ENCODE measurements at places on chromosomes 3 and 15. TPM values are rescaled to one million over a fixed set of nuclear protein-coding genes. Genes with fewer than 3 reads are reported as not detected.

GRCh38 chr3:44160818-44161217, 80.9 kb upstream of the TOPAZ1 start:
- no peak for DNase-seq

DNA sequence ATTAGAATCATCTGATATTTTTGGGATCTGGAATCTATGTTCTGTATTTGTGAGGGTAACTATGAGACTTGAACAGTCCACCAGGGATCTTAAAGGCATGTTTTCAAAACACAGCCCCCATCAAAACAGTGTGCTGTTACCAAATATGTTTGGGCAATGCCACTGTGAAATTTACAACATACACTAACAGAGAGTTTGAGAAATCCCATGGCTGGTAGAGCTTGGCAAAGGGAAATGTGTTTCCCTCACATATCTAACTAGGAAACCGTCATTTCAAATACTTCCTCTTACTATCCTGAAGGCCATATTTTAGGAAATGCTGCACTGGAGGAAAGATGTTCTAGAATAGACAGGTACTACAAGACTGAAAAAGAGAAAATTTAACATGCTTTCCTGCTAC, 607.4 kb downstream of the FHIT start:
- no peak for DNase-seq

DNA sequence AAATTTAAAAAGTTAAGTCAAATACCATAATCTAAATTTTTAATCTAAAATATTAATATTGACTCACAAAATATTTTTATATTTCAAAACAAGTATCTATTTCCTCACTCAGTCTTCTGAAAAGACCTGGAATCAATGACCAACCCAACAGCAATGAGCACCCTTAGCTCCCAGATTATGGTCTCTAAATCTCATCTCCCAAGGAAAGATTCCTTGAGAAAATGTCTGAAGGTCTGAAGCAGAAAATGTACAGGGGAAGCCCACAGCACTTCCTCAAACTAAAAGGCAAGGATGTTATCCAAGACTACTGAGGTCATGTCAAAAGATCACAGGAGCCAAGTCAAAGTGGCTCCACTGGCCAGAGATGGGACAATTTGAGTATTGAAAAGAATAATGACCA, 51.0 kb upstream of the SLCO2A1 start:
- no peak for DNase-seq

DNA sequence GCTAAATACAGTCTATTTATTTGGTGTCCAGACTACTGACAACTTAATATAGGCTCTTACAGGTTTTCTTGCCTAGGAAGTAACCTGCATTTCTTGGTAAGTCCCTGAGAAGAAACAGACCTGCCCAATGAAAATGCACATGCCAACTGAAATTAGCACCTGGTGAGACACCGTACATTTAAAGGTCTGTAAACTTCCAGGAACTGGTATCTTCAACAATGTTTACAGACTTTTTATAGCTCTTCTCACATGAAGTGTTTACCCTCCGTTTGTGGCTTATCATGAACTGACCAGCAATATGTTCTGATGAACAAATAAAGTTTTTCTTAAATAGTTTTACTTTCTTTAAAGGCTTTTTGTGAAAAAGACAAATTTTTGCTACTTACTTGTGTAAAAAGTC, 93.3 kb downstream of the PCCB start:
- DNase-seq, result no peak

DNA sequence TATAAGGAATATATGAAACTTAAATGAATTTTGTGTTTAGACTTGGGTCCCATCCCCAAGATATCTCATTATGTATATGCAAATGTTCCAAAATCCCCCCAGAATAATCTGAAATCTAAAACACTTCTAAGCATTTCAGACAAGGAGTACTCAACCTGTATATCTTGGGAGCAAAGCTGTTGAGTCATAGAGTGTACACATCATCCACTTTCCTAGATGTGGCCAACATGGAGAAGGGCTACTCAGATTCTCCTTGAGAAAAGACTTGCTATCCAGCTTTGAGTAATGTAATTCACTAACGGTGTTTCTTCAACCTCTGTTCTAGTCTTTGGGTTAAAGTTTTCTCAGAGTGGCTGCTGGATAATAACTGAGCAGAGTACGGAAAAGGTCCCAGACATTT, 215.5 kb upstream of the POU1F1 start:
- DNase-seq, result no peak

Gene NAALADL2
- 9.1 TPM for total RNA-seq

Gene NEK10
- total RNA-seq, result 1.9 TPM

Data from SJSA1 (cell line).